ENCODE measurements at places on chromosomes 16 and 17.

DNA sequence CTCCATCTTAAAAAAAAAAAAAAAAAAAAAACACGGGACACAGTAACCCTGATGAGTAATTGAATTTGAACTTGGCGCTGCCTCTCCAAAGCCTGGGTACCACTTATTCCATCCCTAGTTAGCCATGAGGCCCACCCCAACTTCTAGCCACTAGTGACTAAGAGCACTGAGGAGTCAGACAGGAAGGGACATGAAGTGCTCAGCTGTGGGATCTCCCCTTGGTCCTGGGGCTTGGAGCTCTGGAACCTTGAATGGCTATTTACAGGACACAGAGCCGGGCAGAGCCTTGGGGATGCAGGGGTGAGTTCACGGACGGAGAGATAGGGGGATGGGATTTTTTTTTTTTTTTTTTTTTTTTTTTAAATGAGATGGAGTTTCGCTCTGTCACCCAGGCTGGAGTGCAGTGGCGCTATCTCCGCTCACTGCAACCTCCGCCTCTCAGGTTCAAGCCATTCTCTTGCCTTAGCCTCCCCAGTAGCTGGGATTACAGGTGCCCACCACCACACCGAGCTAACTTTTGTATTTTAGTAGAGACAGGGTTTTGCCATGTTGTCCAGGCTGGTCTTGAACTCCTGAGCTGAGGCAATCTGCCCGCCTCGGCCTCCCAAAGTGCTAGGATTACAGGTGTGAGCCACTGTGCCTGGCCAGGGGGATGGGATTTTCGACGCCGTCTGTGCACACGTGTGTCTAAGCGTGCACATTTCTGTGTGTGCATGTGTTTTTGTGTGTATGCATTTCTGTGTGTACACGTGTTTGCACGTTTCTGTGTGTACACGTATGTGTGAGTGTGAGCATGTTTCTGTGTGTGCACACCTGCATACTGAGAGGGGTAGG, 20.4 kb upstream of the CIBAR2 start:
- DNase-seq, result no peak

DNA sequence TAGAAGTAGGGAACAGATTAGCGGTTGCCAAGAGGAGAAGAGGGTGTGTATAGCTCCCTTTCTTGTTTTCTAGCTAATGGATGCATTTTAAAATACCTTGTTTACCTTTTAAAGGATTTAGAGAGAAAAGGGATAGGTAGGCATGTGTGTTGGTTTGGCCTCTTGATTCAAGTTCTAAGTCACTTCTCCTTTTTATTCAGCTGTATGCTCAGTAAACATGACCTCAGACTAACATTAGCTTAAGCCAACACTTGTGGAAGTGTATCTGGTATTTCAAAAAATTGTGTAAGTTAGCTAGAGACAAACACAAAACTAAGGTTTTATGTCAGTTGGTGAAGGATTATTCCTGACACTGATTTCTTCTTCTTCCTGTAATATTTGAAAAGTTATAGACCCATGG, 204.1 kb upstream of the NOG start:
- no peak for DNase-seq

DNA sequence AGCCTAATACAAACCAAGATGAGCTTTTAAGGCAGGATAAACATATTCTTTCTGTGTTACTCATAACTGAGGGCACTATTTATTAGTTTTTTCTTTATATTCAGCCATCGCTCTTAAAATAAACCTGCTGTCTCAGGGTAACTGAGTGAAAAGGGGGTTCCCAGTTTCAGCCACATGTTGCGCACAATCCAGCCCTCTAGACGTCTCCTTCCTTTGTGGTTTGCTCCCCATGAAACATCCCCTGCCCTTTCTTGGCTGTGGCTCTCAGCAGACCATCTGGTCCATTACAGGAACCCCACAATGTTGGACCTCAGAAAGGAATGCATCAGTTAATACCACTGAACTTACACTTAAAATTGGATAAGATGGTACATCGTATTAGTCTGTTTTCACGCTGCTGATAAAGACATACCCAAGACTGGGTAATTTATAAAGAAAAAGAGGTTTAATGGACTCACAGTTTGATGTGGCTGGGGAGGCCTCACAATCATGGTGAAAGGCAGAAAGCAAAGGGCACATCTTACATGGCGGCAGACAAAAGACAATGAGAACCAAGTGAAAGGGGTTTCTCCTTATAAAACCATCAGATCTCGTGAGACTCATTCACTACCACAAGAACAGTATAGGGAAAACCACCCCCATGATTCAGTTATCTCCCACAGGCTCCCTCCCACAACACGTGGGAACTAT, 12.6 kb upstream of the IL21R start:
- no peak for DNase-seq

- DNase-seq, result no peak
Measured at GRCh38 chr17:45162025-45162687, 481 bp downstream of the HEXIM2 start.
